ENCODE measurements at places on chromosomes 12 and 14.

DNA sequence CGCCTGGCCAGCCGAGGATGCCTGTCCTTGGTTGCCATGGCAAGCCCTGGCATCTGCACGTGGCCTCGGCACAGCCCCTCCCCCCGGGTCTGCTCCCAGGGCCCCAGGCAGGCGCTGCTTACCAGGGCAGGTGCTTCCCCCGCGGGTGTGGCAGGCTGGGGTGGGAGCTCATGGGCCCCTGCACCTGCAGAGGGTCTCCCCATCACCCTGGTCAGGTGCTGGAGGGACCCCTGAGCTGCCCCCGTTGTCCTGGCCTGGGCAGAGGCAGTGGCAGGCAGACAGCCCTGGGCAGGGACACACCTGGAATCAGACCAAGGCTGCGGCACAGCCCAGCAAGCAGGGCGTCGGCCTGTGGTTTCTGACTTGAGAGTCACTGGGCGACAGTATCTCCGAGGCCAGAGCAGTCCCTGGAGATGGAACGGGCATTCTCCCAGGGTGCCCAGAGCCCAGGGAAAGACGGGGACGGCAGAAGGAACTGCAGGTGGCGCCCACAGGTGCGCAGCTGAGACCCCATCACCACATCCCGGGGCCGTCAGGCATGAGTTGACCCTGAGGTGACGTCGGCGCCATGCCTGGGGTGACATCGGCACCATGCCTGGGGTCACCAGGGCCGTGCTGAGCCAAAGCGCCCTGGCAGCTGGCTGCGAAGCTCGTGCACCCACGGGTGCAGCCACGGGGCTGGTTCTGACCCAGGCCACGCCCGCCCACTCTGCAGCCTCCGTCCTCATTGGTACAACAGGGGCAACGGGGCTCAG, 56.1 kb upstream of the FBRSL1 start:
- DNase-seq = no peak

- no peak for DNase-seq
Observed at GRCh38 chr12:132338781-132339180, 9.4 kb upstream of the GALNT9 start.

DNA sequence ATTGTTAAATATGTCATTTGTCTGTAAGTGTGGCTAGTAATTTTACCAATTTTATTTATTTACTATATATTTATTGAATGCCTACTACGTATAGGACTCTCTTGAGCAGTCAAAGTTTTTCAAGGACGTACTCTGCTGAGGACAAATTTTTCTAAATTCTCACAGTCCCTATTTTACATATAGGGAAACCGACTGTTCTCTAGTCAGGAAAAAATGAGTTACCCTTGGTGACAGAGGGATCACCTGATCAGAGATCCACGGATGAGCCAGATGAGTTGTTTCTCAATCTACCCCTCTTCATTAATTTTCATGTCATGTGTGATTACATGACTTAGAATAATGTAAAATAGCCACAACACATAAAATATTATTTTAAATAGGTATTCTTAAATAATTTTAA, 96.2 kb upstream of the SLC38A2 start:
- no peak for DNase-seq

DNA sequence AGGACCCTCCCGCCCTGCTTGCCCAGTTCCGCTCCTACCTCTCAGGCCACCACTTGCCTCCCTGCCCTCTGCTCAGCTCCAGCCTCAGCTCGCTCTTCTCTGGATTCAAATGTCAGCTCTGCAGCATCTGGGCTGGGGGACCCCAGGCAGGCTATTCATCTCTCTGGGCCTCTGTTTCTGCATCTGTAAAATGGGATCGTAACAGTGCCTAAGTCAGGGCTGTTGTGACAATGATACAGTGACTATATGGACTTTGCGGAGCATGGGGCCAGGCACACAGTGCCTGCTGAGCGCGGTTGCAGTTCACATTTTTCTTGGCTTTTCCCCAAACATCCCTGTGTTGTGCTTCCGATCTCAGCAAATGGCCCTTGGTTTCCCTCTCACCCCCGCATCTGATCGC, 2.8 kb downstream of the PHETA1 start:
- no peak for DNase-seq

DNA sequence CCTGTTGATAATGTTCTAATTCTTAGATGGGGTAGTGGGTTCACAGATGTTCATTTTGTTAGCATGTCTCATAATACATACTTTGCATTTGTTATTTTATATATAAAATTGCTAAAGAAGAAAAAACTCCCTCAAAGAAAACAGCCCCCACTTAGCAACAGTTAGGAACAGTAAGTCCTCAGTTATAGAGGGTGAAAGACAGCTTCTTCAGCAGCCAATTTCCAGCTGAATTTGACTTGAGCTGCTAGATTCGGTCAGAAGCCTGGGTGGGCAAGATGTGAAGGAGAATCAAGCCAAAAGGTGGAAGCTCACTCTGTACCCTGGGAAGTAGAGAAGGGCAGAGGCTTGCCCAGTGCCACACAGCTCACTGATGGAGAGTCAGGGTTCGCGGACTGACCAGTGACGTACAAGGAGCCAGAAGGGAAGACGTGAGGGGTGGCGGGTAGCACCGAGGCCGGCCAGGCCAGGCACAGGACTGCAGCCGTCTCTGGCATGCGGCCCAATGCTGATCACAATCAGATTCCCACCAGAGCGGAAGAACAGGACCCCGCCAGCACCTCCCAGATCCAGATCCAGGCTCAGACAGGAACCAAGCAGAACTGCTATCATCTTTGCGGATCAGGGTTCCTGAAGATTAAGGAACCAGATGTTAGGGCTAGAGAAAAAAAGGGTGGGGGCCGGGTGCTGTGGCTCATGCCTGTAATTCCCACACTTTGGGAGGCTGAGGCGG, 30.4 kb upstream of the VWF start:
- DNase-seq = no peak

GRCh38 chr12:20272801-20273200, 95.5 kb upstream of the PDE3A start:
- DNase-seq = no peak

GRCh38 chr12:75670216-75670615, 158.8 kb upstream of the KRR1 start:
- no peak for DNase-seq

- DNase-seq = no peak
Observed at GRCh38 chr12:26622601-26623000, 210.4 kb downstream of the ITPR2 start.

All from NCI-H1092 (cell line).